ENCODE measurements at places on chromosomes 2 and 18. TPM values are rescaled to one million over a fixed set of nuclear protein-coding genes. Genes with fewer than 3 reads are reported as not detected.

Gene MOGAT1
- not detected for total RNA-seq

Gene GAL3ST2
- total RNA-seq = not detected

Gene SCYGR2
- total RNA-seq = not detected

Gene INPP5D
- 138 TPM for total RNA-seq

Measured in activated CD4-positive, alpha-beta T cell treated with anti-CD3 and anti-CD28 coated beads, Interleukin-2, amount 10 ng/mL, durations not matched to agents 7 days and 5 days (primary cell).